ENCODE measurements at places on chromosomes 12 and 14.

GRCh38 chr14:105069871-105070759 lies 4.9 kb upstream of the GPR132 start:
- DNase-seq, result no peak

DNA sequence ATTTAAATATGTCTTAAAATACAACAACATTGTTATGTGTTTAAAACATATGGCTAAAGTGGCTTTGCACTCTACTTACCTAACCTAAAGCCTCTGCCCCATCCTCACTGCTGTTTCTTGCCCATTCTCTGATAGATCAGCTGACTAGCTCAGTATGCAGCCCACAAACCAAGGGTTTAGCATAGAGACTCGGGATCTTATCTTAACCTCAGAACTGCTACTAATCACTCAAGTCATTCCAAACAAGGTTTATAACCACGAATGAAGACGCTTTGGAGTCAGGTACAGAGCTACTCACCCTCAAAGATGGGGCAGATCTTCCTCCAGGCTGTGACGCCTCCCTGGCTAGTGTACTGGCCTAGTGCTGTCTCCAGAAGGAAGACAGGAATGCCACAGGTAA lies 19.3 kb downstream of the SLC6A13 start:
- DNase-seq, result peak; percentile 20

- no peak for DNase-seq
Observed at GRCh38 chr12:20320552-20320951, 47.8 kb upstream of the PDE3A start.

GRCh38 chr12:114174326-114174725 lies 208.2 kb upstream of the RBM19 start:
- DNase-seq, result no peak

GRCh38 chr14:94989946-94990345 lies 167.4 kb downstream of the DICER1 start:
- no peak for DNase-seq

DNA sequence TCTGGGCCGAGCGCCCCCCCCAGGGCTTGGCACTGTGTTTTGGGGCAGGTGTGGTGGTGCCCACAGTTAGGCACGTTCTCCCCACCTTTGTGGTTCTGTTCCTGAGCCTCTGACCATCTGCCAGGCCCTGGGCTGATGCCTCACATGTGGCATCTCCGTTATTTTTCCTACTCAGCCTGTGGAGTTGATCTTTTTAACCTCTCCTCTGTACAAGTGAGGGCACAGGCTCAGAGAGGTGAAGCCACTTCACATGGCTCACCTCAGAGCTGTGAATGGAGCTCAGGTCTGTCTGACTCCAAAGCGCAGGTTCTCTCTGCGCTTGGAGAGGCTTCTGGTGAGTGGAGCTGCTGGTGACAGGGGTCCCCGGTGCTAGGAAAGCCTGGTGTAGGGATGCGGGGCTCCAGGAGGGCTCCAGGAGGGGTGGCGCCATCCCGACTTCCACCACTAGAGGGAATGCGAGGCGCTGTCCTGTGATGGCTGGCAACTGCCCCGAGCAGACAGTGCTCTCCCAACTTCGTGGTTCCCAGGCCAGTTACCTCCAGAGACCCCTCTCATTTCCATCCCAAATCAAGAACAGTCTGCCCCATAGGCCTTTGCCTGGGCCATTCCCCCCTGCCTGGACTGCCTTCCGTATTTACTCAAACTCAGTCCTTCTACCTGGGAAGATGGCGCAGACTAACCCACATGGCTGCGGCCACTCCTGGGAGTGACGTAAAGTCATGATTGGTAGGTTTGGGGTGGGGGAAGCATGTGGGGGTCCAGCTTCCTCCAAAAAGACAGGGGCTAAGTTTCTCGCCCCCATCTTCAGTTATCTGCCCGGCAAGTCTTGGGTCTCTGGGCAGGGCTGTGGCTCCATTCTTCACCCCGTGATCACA lies 9.9 kb downstream of the BCL7A start:
- DNase-seq, result no peak

GRCh38 chr12:102896067-102896466 lies 21.0 kb downstream of the PAH start:
- DNase-seq, result no peak

DNA sequence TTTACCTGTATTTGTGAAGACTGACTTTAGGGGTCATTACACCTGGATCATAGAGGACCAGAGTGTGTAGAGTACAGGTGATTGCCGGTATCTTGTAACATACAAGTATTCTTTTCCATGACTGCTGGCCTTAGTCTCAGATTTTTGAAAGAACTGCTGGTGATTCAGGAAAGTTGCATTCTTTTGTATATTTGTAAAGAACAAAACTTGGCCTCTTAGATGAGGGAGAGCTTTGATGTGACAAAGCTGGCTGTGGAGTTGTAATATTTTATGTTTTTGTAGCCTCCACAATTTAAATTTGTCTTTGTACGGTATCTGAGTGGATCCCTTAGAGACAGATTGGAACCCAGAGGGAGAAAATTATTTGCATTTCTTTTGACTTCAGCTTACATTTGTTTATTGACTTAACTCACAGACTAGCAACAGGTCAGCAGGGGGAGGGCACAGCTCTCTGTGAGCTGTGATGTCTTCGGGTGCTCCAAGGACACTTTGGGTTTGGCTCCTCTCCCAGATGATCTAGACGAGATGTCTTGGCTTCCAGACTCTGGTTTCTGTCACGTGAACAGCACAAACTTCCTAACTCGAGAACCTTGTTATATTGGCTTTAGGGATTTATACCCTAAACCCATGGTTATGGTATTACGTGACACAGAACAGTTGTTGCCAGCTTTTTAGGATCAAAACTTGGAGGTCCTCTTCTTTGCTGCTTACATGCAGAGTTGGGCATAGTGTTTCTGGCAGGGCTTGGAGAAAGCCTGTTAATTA lies 65.9 kb downstream of the DAAM1 start:
- no peak for DNase-seq

GRCh38 chr14:77883847-77884238 lies 83.9 kb downstream of the ADCK1 start:
- DNase-seq, result no peak

- DNase-seq, result no peak
Observed at GRCh38 chr12:29241821-29242591, 92.9 kb downstream of the FAR2 start.

DNA sequence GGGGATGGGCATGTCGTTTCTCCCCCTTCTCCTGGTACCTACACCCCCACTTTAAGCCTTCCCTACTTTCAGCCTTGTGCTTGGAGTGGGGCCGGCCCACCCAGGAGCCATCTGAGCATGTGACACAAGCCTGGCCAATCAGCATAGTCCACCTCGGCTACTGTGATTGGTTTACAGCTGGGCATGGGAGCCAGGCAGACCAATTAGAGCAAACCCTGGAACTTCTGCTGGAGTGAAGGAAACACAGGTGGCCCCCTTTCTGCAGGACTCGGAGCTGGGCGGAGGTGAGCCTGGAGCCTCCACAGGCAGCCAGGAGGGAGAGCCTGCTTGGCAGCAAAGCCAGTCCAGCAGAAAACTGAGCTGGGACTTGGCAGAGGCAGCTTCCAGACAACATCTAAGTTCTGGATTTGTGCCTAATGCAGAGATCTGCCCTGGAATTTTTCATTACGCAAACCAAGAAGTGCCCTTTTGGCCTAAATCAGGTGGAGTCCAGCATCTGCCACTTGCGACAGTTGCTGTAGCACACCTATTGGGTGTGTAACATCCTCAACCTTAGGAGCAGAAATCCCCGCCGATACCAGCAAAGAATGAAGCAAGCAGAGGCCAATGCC lies 59.5 kb downstream of the SCARB1 start:
- no peak for DNase-seq

- no peak for DNase-seq
Observed at GRCh38 chr12:49017891-49018260, 700 bp downstream of the PRKAG1 start.

DNA sequence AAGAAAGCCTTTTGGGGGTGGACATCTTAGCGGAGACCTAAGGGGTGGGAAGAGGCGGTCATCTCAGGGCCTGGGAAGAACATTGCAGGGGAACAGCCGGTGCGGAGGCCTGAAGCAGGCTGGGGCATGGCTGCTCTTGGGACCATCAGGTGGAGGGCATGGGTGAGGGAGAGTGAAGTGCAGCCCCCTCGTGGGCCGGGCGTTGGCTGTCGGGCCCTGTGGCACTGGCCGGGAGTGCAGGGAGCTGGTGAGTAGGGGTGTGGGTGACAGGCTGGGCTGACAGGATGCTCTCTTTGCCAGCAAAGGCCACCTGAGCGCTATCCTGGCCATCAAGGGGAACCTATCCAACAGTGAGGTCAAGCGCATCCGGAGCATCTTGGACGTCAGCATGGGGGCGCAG lies 11.7 kb downstream of the TNFAIP2 start:
- DNase-seq, result no peak

GRCh38 chr14:72519543-72519942 lies 374.4 kb downstream of the DPF3 start:
- DNase-seq, result no peak

DNA sequence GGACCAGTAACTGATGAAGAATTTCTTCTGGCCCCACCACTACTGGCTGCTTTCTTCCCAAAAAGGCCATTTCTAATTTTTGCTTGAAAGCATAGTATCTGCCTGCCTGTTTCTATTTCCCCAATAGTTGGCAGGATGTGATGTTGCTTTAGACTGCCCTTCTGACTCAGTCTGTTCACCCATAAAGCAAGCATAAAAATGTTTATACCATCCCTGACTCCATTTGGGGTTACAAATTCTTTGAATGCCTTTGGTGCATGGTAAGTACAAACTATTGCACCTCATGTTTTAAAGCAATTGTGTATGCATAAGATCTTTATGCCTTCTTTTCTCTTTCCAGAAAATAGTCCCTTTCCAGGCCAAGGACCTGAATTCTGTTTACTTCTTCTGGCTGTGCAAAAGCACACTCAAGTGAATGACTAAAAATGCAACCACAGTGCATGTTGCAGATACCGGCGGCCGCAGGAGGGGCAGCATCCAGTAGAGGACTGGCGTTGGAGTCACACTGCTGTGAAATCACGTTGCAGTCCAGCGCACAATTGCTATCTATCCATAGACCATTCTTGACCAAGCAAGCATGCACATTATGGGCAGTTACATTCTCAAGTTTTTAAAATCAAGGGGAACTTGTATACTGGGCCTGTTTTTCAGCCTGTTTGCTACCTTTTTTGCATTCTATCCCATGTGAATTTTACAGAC lies 82.4 kb downstream of the SLC5A8 start:
- DNase-seq, result no peak

DNA sequence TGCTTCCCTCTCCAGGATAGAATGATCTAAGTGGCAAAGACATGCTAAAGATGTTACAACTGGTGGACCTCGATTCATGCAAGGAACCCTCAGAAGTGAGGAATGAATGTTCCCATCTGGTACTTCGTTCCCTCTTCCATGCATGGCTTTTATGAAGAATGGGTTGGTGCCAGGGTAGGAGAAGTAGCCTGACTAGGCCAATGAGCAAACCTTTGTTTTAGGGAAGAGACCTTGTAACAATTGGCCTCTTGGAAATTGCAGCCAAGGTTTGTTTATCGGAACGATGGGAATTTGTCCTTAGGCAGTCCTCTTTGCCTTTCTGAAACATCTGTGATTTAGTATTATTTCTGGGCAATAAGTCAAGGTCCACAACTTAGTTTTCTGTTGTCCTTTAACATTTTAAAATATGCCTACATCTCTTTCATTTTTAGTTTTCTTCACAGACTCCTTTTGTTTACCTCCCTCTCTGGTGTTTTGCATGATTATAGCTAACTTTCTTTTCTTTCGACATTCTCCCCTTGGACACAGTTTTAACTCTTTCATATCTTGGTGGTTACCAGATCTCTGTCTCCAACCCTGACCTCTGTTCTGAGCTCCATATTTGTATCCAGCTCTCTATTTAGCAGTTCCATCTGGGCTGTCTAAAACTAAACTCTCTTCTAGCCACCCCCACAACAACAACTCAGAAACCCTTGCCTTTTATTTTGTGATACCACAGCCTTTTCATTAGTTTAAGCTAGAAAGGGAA lies 70.0 kb downstream of the DIP2B start:
- DNase-seq, result no peak

DNA sequence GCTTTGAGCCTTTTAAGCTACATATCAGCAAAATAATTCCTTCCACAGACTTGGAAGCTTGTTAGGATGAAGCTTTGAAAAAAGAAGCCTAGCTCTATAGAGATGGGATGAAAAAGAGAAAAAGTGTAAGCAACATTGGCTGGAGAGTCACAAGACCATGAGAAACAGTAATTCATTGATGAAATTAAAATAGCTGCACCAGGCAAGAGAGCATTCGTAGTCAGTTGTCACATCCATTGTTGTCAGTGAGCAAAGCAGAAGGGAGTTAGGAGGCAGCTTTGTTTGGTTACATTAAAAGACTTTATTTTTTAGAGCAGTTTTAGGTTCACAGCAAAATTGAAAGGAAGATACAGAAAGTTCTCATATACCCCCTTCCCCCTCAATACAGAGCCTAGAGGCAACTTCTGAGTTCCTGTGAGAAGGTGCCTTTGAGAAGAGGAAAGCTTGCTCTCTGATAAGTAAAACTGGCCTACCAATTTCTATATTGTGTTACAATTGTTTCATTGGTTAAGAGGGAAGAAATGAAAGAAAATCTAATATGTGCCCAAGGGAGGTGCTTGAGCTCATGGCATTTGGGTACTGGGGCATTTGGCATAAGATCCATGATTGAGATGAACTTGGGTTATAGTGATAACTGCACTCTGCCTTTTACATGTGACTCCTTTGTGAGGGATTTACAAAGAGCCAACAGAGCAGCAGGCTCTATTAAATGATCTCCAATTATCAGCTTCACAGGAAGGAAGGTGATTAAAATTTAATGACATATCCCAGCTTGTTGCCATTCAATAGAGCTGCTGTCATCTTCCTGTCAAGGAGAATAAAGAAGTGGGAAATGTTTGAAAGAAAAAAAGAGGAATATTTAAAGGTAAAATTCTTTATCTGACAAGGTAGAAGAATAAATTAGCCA lies 361.3 kb upstream of the TMTC1 start:
- no peak for DNase-seq

GRCh38 chr12:108855284-108856169 lies 1.9 kb downstream of the SSH1 start:
- DNase-seq, result no peak

- DNase-seq, result no peak
Observed at GRCh38 chr14:94560751-94561655, at the start of gene SERPINA4. Gene SERPINA4 (plus strand): TSS chr14:94561442. CDS start chr14:94563483, 2,041 bp downstream.

GRCh38 chr14:75138492-75138891 lies 11.6 kb upstream of the NEK9 start:
- no peak for DNase-seq

DNA sequence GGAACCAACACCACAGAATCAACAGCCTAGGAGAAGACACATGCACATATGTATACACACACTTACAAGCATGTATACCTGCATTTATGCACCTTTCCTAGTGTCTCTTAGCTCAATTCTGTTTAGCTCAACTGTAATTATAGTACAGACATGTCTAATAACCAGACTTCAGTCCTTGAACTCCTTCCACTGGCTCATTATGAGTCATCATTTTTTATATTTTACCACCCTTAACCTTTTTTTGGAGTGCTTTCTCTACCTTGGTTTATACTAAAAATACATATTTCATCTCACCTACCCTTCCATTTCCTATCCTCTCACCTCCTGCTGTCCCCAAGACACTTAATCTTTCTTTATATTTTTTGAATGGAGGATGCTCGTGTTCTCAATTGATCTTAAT lies 110.4 kb downstream of the ARID2 start:
- DNase-seq, result no peak
